ENCODE measurements at places on chromosomes 11 and 22.

GRCh38 chr11:12810568-12810894 lies 136.3 kb downstream of the TEAD1 start:
- no peak for DNase-seq

DNA sequence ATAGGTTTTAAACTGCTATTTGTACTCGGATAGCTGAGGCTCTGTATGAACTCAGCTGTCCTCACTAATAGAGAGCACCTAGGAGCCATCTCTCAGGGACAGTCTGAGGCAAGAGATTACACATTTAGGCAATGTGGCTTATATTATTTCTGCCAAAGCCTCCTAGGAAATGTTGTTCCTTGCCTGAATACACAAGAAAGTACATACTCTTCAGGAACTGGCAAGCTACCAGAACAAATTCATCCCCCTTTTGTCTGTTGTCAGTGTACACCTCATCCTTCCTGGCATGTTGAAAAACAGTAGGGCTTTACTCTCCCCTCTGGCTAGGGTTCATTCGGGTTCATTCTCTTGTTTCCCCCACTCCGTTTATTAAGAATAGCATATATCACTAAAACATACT lies 615.9 kb upstream of the FAT3 start:
- DNase-seq: no peak

DNA sequence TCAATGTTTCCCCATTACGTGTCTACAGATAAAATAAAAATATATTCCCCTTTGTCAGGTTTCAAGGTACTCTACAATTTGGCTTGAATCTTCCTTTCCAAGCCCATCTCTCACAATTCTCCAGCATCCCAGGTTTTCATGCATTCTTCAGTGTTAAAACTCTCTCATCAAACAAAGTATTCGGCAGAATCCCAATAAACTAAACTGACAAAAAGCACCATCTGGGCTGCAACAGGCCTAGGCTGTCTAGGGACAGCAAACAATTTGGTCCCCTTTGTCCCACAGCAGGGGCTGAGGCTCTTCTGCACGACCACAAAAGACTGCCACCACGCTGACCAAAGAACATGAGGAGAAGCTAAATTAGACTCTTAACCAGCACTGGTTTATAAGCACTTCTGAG lies 159.4 kb downstream of the CADM1 start:
- DNase-seq: no peak

GRCh38 chr11:83847467-83848034 lies 561.4 kb upstream of the CCDC90B start:
- no peak for DNase-seq

DNA sequence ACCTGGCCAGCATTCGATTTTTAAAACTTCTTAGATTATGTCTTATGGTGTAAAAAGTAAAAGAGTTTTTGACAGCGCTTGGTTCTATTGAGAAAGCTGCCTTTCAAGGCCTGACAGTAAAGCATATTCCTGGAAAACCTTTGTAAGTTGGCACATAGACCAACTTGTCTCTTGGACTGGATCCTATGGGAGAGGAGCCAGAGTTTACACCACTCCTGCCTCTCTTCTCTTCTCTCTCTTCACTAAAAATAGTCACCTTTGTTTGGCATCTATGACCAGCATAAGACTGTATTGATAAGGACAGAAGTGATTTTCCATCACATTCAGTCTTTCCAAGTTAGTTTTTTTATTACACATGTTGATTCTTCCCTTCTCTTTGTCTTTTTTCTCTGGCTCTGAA lies 33.7 kb downstream of the CSRP3 start:
- no peak for DNase-seq

DNA sequence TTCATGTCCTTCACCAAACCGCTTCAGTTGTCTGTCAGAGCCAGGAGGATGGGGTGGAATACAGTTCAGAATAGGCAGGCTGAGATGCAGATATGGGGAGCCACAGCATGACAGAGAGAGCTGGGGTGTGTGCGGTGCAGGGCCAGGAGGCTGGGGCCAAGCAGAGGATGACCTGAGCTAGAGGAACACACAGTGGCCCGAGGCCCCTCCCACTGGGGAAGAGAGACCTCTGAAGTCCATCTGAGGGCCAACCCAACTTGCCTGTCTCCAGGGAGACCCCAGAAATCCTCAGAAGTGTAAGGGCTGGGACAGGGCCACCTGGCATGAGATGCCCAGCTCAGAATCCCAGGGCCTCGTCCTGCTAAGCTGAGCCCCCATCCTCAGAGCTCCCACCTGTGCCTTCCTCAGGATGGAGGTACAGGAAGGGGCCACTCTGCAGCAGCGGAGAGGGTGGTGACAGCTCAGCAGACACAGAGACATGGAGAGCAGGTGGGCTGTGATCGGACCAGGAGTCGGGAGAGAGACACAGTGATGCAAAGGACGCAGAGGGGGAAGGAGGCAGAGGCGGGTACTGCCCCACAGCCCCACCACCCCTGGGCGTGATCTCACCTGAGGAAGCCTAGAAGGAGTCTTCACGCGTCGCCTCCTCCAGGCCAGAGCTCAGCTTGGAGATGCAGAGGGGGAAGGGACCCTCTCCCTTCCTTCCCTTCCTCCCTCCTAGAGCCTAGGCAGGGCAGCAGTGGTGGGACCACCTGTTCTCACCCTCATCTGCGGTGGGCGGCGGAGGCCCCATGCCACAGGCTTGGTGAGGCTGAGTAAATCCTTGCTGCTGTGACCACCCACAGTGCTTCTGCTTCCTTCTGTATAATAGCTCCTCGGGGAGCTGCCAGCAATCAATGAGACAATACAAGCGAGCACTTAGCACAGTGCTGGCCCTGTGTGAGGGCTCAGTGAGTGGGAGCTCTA lies 9.1 kb upstream of the TUB start:
- no peak for DNase-seq

DNA sequence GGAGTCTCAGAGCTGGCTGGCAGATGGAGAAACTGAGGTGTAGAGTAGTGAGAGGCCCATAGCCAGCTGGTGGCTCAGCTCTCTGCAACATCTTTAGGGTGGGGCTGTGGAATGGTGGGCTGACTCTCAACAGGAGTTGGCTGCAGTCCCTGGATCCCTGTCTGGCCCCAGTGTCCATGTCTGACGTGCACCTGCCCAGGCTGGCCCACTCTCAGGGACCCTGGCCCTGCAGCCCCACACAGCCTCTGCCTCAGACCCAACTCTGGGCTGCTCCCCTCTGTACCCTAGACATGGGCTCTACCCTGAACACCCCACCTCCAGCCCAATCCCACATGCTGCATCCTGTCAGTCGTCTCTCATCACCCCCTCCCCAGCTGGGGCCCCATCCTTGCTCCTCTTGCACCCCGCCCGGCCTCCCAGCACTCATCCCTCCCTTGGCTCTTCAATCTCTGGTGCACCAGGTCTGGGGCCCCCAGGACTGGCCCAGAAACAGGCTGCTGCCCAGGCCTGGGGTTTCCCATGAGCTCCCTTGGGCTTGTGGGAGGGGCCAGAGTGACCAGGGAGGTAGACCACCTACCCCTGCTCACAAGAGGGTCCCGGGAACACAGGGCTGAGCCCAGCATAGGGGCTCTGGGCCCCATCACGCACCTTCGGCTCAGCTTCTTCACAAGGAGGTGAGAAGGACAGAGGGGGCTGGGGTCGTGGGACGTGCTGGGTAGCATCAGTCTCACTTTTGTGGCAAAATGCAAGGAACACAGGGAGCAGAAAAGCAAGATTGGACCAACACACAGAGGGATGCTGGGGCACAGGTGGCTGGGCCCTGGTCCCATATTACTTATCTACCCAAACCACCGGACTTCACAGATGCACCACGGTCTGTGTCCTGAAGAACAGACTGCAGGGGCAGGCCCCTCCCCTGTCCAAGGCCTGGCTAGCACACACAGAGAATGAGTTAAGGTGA lies 31.5 kb downstream of the ARVCF start:
- DNase-seq: no peak

- DNase-seq: no peak
Observed at GRCh38 chr11:95231881-95232605, 1.0 kb upstream of the SESN3 start.

Measured in forelimb muscle (tissue), 1 donor.